CD4-positive, alpha-beta memory T cell (primary cell): ENCODE measurements at places on chromosomes 16 and 17. TPM values are rescaled to one million over a fixed set of nuclear protein-coding genes. Genes with fewer than 3 reads are reported as not detected.
A peak's percentile ranks its signal among the peaks of the same experiment; 100 is the strongest.

DNA sequence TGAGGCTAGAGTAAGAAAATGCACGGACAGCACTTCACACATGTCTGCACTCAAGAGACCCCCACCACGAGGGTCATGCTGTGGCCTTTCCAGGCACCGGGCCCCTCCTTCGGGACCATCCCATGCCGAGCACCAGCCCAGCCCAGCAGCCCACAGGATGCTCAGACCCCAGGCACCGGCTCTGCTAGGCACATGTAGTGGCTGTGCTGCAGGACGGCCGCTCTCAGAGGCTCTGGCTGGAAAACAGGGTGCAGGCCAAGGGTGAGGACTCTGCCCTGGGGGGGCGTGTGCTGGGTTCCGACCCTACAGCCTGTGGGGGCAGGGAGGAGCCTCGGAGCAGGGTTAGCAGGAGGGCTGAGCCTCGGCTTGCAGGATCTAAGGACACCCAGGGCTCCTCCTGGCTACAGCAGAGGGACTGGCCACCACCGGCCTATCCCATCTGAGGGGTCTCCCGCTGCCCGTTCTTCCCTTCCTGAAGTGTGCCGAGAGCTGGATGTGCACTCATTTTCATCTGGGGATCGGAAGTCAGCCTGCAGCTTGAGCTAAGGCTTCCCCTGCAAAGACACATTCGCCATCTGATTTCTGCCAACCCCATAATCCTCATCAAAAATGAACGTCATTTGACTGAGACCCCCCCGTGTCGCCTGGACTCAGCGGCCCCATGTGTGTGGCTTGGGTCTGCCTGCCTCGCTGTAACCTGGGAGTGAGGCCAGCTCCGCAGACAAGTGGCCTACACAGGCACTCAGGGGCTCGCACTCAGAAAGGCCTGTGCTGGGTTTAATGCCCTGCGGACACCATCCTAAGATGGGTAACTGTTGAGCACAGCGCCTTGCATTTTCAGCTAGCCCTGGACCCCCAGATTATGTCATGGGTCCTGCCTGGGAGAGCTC lies 293.1 kb upstream of the FOXF1 start:
- no peak overlapping the region for H3K4me3 ChIP-seq
- DNase-seq = no peak
- no peak overlapping the region for H3K27ac ChIP-seq
- no peaks in the 10 kb centered on the region for H3K4me1 ChIP-seq
- H3K36me3 ChIP-seq = no peaks in the 10 kb centered on the region

DNA sequence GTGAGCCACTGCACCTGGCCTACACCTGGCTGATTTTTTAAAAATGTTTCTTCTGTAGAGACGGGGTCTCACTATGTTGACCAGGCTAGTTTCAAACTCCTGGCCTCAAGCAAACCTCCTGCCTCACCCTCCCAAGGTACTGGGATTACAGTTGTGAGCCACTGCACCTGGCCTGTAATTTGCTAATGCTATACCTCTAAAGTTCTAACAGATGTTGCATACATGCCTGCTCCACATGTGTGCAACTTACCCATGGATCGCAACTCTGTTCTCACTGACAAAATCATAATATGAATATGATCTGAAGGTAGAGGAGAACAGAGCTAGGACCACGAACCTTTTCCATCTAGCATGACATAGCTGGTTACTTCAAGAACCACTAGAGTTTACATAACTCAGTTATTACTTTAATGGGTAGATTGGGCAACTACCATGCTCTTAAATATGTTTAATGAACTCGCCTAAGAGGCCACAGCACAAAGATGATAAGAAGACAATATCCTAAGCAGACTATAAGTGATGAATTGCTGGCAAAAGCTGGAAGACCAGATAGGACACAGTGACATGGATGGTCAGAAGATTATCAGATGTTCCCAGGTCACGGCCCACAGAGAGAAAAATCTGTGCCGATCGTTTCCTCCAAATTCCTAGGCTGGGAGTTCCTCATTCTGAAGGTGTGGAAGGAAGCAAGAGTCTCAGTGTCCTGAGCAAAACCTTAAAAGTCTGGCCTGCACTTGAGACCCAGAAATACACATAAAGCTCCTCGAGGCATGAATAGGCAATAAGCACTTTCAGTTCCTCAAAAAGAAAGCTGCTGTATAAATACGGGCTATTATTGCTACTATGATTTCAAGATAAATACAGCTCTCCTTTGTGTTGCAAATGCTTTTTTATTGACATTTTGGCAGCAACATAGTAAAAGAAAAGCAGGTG lies 53.6 kb upstream of the ICAM2 start:
- no peaks in the 10 kb centered on the region for H3K27me3 ChIP-seq
- peaks cover 9% of the 10 kb centered on the region for H3K4me1 ChIP-seq
- H3K27ac ChIP-seq = no peak overlapping the region
- peaks cover 59% of the 10 kb centered on the region for H3K36me3 ChIP-seq
- no peak overlapping the region for H3K4me3 ChIP-seq

OTOP2 gene
- not detected for total RNA-seq

CLDN6 gene
- total RNA-seq = not detected

AOC2 gene
- 2.7 TPM for total RNA-seq

DNA sequence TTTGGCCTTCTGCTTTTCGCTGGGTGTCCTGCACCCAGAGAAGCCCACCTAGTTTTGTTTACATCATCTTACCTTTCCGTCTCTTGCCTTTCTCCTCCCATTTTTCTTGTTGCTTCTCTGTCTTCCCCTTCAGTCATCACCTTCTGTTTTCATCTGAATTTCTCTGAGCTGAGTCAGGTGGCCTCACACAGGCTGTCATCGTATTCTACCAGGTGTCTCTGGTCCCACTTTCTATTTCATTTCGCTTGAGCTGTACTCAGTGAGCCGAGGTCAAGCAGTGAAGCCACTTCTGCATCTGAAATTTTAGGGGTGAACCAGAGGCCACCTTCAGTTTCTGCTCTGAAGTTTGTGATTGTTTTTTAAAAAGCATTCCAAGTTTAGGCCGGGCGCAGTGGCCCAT lies 9.7 kb downstream of the CRAMP1 start:
- peaks cover 32% of the 10 kb centered on the region for H3K36me3 ChIP-seq
- DNase-seq = no peak
- no peaks in the 10 kb centered on the region for H3K4me1 ChIP-seq
- H3K27ac ChIP-seq = no peak overlapping the region

TSNAXIP1 gene
- total RNA-seq = 0.64 TPM

GRCh38 chr17:37774504-37774903 lies 29.6 kb upstream of the HNF1B start:
- H3K4me1 ChIP-seq = peaks cover 8% of the 10 kb centered on the region
- H3K27ac ChIP-seq = no peak overlapping the region
- peak; percentile 10 for DNase-seq
- no peak overlapping the region for H3K4me3 ChIP-seq
